Cerebellar cortex (tissue), 1 donor: ENCODE measurements at places on chromosomes 12 and 14.

- DNase-seq = no peak
Observed at GRCh38 chr14:98582276-98582675, 689.7 kb downstream of the BCL11B start.

DNA sequence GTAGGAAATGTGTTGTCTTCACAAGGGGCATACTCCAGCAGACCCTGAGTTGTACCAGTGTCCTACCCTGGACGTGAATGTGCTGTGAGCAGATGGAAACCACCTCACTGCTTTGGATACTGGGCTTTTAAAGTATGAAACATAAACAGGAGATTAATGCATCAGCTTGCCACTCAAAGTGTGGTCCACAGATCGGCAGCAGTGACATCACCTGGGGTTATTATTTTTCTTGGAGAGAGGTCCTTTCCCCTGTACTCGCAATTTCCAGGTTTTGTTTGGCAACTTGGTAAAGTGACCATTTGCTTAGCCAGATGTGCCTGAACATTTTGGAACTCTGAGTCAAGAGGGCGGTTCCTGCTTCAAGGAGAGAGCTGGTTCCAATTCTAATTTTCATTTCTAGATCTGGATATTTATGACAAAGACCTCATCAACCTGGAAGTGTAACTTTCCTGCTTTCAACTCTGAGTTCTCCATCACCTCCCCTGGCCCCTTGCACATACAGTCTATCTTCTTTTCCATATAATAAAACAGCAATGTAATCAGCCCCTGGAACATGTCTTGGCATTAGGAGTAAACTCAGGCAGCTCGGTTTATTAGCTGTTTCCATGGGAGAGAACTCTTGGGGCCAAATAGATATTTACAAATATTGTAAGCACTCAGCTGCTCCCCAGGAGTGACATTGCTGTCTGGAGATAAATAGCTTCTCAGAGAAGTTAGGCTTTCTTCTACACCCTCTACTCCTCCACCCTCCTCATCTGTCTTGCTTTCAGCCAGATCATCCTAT, 237.0 kb upstream of the TBX3 start:
- DNase-seq = no peak

DNA sequence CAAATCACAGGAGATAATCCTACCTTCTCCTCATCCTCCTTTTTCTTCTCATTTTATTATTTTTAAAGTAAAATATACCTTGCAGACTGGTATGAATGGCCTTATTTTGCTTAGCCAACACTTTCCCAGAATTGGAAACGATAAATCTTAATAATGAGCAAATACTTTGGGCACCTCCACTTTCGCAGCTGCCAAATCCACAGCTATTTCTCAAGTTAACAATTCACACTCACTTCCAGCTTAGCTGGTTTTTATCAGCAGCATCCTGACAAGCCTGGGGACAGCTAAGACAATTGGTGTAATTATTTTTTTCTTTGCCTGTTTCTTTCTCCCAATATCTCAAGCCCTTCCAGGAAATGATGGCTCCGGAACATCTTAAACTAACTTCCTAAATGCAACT, 867.5 kb upstream of the TMEM132C start:
- no peak for DNase-seq

- no peak for DNase-seq
Observed at GRCh38 chr12:97276661-97277429, 185.8 kb upstream of the RMST start.

- no peak for DNase-seq
Observed at GRCh38 chr14:85634205-85634604, 104.3 kb downstream of the FLRT2 start.

DNA sequence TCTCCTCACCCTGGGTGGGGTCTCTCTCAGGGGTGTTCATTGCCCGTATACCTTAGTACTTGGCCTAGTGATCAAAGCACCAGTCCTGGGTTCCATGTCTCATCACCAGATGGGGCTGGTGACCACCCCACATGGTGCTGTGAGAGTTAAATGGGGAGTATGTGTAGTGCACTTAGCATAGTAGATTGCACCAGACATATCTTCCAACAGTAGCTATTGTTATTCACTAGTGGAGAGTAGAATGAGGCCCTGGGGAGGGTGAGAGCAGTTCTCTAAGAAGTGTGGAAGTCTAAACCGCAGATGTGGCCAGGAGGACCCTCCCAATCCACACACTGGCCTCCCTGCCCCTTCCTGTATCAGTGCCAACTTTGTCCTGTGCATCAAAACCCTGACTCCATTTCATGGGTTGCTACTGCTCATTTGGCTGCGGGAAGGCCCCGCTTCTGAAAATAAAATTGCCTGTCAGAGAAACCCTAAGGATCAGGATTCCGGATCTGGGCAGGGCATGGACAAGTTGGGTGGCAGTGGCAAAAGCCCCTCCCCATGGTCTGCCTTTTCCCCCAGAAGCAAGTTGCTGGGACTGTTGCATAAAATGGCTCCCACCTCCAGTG, 4.4 kb downstream of the CD9 start:
- no peak for DNase-seq

DNA sequence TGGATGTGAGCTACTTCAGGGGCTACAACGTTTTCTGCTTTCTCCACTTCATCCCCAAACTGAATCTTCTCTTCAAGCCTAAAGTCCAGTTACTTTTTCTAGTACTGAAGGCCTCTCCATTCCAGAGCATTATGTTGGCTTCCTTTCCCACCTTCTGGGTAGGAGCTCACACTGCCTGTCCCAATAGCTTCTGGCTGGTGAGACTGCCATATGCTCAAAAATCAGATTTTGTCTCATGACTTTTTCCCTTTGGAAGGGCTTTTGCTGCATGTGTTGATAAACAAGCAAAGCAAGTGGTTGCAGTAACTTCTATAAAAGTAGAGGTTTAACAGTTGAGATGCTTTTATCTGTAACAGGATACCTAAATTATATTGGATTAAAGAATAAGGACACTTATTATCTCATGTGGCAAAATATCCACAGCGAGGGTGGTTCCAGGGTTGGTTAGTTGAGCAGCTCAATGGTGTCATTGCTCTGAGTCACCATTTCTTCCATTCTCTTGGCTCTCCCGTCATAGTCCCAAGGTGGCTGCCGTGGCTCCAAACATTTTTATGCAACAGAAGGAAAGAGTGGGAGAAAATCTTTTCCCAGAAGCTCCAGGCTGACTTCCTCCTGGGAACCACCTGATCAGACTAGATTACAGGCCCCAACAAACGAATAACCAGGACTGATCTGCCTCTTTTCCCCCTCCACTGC, 15.1 kb upstream of the PPFIBP1 start:
- DNase-seq = no peak

- no peak for DNase-seq
Observed at GRCh38 chr14:68368850-68369249, 424.0 kb downstream of the ZFP36L1 start.

GRCh38 chr12:99281277-99281676, 366.3 kb upstream of the GARIN6 start:
- DNase-seq = no peak

GRCh38 chr12:47078733-47079467, 521 bp upstream of the PCED1B start:
- no peak for DNase-seq

GRCh38 chr12:130764475-130765185, 48.5 kb upstream of the RIMBP2 start:
- peak; percentile 10 for DNase-seq

GRCh38 chr12:11756022-11756421, 106.5 kb downstream of the ETV6 start:
- DNase-seq = no peak

DNA sequence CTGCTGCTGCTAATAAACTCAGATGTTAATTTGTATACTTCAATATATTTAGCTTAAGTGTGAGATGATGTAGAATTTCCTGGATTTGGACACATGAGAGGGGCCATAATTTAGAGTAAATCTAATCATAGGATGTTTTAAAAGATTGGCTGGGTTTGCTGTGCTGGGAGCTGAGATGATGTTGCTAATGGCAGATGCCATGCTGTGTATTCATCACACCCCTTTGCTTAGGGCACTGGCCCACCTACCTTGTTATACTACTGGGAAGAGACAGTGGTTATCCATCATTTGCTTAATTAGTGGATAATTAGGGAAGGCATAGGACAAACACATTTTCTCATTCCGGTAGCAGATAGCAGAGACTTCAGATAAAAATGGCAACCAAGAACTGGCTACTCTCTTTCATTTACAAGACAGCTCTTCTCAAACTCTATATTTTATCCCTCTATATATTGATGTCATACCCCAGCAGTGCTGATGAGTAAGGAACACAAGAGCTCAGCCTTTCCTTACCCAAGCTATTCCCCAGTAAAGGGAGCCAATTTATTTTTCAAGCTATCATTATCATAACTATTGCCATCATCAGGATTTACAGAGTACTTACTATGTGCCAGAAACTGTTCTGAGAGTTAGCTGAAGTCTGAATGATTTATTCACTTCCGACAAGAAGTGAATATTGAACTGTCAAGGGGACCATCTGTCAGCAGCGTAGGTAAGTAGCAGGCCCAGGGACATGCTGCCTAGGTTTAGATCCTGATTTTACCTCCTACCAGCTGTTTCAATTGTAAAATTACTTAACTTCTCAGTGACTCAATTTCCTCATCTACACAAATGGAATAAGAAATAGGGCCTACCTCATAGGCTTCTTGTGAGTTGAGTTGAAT, 204.6 kb upstream of the FLRT2 start:
- no peak for DNase-seq

DNA sequence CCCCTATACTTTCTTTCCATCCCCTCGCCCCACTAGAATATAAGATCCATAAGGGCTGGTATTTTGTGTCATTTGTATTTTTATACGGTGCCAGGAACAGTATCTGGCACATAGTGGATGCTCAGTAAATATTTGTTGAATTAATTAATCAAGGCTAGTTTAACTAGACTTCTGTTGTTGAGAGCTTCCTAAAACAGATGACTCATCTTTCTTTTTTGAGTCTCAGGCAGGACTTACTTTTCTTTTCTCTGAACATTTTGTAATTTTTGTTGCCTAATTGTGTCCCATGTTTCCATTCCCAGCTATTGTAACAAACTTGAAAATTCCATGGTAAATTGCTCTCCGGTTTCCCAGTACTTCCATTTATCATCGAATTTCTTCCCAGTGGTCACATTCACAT, 16.7 kb downstream of the STK38L start:
- no peak for DNase-seq

DNA sequence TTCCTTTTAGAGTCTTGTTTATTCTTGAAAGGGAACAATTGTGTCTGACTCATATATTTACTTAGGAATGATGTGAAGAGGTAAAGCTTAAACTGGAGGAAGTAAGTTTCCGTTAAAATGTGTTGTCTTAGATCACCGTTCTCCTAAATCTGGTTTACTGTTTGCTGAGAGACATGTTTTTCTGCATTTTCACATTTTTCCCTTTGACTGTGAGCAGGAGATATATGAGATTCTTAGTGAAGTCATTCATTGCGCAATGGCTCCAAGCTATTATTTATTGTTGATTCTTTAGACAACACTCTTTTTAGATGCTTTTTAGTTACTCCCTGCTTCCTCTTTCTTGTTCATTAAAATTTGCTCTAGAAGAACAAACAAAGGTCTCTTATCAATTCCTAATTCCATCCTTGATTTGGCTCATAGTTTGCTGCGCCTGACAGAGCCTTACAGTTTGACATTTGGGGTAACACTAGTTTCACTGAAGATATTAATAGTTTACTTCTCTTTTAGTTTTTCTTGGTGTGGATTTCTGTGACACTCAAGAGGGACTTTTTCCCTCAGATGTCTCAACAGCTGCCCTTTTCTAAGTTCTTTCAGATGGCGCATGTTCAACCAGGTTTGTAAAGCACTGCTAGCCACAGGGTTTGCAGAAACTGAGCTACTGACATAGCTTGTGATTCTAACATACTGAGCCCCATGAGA, 11.4 kb downstream of the CLECL1 start:
- no peak for DNase-seq

DNA sequence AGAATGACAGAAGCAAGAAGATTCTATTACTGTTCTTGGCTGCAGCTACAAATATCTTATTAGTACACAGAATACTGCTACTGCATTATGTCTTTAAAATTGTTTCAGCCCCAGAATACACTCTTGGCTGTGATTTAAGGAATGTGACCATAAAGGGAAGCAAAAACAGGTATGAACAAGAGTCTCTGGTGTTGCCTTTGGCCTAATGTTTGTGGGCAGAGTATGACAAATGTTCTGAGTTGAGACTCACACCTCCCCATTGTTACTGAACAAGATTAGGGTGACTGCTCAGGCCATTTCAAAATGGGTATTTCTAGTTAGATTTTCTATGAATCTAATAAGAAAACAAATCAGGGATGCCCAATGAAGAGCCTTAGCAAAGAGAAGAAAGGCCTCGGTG, 28.5 kb downstream of the TTC6 start:
- no peak for DNase-seq

DNA sequence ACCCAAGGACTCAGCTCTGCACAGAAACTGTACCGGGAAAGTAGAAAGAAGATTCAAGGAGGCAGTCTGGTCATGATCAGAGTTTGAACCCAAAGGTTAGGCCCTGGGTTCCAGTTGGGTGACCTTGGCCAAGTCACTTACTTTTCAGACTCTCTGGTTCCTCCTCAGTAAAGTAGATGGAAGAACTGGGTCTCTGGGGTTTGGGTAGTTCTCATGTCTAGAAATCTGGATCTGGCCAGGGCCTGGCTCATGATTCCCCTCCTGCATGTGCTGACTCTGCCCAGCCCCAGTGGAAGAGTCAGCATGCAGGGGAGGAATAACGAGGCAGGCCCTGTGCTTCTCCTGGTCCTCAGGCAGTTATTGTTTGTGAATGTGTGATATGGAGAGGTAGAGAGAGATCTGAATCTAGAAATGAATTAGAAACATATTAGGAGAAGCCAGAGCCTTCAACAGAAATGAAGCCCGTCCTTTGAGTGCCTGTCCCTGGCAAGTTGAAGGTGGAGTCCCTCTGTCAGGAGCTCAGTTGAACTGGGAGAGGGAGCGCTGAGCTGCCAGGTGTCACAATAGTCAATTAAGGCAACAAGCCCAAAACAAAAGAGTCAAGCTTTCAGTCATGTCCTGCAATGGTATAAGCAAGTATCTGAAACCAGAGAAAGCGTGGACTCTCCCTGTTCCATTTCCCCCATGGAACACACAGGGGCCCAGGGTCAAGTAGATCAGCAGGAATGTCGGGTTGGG, 131.3 kb upstream of the HIF1A start:
- DNase-seq = no peak

DNA sequence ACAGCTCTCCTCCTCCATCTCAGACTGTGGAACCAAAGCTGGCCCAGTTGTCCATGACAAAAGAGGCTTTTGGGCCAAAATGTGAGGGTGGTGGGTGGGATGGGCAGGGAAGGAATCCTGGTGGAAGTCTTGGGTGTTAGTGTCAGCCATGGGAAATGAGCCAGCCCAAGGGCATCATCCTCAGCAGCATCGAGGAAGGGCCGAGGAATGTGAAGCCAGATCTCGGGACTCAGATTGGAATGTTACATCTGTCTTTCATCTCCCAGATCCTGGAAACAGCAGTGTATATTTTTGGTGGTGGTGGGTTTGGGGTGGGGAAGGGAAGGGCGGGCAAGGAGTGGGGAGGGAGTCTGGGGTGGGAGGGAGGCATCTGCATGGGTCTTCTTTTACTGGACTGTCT, 11.8 kb upstream of the TAMALIN start:
- no peak for DNase-seq

DNA sequence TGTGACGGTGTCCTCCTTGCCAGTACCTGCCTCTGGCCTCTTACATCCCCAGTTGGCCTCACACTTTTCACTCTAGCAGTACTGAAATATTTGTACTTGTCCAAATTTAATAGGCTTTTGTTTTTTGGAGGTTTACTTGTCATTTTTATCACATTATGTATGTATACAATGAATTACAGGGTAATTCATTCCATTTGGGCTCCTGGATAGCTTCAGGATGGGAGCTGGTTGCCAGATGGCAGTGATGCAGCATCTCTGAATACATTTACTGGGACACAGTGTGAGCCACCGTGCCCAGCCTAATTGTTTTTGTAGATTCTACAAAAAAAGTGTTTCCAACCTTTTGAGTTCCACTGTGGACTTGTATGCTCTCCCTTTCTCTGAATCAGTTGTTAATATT, 13.4 kb downstream of the CCDC77 start:
- DNase-seq = no peak
